ENCODE measurements at places on chromosomes 1 and 21.

DNA sequence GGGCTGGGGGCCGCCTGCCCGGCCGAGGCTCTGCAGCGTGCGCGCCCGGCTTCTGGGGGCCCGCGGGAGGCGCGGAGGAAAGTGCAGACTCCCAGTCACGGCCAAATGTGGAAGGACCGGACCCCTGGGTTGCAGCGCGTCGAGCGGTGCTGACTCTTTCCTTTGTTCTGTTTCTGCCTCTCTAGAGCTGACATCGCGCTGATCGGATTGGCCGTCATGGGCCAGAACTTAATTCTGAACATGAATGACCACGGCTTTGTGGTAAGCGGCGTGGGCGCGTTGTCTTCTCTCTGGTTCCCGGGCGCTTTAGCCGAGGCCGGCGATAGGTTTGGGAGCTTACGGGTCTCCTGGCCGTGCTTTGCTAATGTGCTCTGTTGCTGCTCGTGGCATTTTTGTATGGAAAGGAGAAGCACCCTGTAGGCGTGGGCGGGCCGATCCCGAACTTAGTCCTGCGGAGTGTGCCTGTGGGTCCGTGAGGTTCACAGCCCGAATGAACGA is 629 bp downstream of the PGD start:
- peak; percentile 55 for DNase-seq

DNA sequence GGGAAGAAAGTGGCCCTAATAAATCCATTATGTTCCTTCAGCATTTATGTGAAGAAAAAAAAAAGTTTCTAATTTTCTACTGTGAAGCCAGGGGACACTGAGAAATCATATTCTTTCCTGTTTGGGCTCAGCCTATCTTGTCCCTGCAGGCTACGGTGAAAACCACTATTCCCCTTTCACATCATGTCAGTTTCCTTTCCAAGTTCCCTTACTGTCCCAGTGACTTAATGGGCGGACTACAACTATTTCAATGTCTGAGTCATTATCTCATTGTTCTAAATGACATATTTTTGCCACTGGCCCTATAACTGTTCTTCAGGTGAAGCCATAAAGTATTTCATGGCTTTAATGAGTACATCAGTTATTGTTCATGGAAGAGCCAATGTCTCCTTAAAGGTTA is 71.3 kb upstream of the BEND5 start:
- DNase-seq, result no peak

GRCh38 chr1:210841926-210842625 is 291.9 kb downstream of the KCNH1 start:
- no peak for DNase-seq

DNA sequence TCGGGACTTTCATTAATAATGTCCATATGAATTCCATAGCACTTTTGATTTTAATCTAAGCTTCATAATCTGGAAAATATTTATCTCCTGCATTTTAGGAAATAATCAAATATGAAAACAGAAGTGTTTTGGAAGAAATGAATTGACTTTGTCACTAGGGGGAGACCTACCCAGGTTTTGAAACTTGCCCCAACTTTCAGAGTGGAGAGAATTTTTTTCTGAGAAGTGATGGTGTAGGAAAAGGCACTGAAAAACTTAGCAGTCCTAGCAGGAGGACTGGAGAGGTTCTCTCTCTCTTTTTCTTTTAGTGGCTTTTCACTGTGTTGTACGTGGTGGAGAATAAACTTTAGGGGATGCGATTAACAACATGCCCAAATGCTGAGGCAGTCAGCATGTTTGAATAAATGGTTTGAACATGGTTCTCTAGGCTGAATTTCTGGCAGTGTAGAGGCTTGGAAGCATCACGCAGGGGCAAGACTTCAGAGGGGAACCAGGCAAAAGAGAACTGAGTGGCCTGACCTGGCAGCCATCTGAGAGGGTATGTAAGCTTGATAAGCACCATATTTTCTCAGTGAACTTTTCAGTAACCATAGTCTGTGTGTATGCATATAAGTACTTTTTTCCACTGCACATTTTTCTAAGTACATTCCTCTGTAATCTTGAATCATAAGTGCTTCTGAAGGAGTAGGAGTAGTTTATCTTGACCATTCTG is 68.3 kb upstream of the NEK7 start:
- DNase-seq, result peak; percentile 9

DNA sequence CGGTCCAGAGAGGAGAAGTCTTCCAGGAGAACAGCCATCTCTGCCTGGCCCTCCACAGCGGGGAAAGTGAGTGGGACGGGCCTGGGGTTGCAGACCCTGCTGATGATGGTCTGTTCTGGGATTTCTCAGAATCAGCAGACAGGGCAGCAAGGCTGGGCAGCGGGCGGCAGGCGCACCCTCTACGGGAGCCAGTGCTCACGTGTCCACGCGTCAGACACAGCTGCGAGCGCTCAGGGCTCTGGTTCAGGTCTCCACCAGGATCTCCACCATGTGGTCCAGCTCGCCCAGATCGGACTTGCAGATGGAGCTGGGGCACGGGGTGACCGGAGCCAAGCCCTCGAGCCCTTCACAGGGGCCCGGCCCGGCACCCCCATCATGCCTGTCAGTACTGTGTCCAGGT is 5.5 kb downstream of the CLCA4 start:
- no peak for DNase-seq

DNA sequence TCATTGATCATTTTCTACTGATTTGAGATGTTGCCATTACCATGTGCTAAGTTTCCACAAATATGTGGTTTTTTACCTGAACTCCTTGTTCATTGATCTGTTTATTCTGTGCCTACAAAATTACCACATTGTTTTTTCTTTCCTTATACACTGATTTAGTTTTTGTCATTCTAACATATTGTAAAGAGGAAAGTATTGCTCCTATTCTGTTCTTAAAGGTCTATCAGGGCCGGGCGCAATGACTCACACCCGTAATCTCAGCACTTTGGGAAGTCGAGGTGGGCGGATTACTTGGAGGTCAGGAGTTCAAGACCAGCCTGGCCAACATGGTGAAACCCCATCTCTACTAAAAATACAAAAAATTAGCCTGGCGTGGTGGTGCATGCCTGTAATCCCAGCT is 75.1 kb downstream of the CAMTA1 start:
- DNase-seq, result peak; percentile 43

Measured in MG63 (cell line).